Right forelimb (tissue), 1 donor: ENCODE measurements at places on chromosomes 7 and 10.

DNA sequence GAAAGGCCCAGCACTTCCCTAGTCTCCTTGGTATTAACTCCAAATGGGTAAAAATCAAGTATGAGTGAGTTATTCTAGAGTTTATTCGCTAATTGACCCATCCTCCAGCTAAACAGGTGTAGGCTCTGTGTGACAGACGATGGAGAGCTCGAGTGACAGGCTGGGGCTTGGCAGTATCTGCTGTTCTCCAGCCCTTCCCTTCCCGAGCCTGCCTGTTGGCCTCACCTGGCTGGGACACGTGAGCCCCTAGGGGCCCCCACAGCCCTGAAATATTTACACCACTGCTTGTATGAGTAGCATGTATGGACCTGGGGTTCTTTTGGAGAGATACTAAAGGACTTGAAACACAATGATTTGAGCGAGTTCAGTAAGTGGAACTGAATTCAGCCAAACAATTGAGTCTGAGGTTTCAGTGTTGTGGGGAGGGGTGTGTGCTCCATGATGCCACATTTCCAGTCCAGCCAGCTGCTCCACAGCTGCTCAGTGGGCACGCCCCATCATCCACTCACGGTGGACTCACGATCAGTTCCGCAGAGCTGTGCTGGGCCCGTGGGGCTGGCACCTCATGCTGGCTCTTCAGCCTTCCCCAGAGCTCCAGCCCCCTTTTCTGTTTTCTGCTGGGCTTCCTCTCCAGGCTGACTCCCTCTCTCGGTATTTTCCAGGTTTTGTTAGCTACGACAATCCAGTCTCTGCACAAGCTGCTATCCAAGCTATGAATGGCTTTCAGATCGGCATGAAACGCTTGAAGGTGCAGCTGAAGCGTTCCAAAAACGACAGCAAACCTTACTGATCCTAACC lies 283.0 kb downstream of the USP6NL start:
- peak; percentile 69 for DNase-seq

- DNase-seq: no peak
These were observed 71.8 kb downstream of the LRRN3 start for GRCh38 chr7:111162692-111163091.

- peak; percentile 36 for DNase-seq
These were observed 16.0 kb downstream of the TMEM273 start for GRCh38 chr10:49172061-49172776.

DNA sequence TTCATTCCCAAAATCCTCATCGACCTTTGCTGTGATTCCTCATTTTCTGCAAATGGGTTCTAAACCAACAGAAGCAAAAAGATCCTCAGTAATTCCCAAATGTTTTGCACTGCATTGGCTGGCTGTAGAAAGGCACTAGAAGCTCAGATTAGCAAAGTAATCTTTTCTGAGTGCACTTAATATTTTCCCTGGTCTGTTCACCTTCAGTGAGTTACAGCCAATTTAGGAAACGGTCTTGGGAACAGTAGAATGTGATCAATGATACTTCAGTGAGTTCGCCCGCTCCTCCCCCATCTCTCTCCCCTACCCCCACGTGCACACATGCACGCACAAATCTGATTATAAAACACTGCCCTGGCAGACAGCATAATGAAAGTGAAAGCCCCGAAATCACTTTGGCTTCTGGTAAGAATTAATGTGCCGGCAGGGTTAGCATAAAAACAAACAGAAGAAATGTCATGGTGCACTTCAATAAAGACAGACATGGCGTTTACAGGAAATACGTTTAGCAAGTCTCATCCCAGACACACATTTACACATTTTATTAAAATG lies 201.3 kb upstream of the CDCA7L start:
- DNase-seq: no peak

DNA sequence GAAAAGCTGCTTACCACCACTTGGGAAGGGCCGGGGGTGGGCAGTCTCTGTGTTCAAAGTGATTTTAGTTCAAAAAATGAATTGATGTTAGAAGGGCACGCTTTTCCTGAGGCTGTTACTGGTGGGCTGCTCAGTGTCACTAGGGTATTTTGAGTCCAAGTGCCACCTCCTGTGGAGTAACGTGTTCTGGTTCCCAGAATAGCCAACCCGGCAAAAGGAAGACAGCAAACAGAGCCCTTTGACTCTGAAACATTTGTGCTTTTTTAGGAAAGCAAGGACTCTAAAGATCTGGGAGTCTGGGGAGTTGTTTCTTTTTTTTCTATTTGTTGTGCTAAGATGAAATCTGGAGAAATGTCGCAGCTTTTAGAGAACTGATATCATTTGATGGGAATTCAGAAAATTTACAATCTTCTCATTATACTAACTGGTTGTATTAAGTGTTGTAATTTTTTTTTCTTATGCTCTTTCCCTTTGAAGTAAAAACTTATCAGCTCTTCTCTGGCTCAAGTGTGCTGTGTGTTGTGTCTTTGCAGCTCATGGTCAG lies 66.2 kb downstream of the MKX start:
- no peak for DNase-seq

DNA sequence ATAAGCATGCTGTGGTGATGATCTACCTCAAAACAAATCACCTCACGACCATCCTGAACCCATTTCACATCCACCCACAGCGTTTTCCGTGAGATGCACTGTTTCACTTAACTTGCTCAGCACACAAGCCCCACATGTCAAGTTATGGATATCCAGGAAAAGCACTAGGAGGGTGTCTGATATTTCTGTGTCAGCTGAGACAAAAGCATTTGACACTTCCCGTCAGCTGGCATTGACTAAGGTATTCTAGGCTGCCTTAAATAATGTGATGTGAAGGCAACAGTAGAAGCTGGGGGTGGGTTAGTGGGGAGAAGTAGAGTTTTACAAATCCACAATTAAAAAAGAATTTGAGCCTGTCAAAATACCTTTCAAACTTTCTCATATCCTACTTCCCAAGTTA lies 68.7 kb upstream of the MDFIC start:
- DNase-seq: no peak

DNA sequence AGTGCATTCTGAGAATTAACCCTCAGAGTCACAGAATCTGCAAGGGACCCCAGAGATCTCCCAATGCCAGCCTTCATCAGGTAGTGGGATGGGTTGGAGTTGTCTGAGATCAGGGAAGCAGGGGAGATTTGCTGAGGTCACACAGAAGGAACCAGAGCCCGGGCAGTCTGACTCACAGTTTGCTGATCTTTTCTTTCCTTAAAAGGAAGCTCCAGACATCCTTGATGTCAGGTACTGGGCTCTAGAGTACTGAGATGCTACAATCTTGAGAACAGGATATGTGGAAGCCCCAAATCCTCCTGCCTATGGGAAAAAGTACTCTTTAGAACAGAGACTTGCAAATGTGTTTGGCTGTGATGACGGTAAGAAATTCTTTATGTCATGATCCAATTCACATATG lies 706 bp downstream of the TBATA start:
- no peak for DNase-seq

DNA sequence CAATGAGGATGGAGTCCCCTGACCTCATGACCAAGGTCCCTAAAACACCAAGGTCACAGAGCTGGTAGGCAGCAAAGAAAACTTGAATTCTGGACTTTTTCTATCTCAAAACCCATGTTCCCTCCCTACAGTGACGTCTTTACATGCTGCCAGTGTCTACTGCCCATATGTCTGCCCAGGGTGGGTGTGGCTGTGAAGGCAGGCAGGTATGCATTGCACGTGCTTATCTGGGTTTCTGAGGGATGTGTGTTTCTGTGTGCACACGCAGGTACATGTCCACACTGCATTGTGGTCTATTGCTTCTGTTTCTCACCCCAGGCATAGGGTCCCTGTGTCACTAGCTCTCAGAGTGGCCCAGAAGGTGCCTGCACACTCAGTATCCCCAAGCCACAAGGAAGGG lies 13.5 kb downstream of the ATP6V1F start:
- no peak for DNase-seq

GRCh38 chr7:18123508-18124239 lies 96.0 kb upstream of the PRPS1L1 start:
- DNase-seq: no peak

DNA sequence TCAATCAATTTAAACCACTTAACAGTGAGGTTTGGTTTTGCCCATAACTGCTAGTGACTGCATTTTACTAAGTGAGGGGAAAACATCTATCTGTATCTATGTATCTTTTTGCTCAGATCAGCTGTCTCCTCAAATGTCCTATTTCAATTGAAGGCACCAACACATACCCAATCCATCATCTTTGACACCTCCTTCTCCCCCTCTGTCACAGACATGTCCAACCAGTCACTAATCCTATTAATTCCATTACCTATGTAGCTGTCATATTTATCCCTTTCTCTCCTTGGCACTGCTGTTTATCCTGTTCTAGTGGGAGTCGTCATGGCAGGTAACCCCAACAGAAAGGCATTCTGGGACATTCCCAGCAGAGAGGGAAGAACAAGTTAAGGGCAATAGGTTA lies 975.2 kb upstream of the AUTS2 start:
- DNase-seq: no peak

GRCh38 chr10:51689536-51689935 lies 9.9 kb downstream of the CSTF2T start:
- no peak for DNase-seq

DNA sequence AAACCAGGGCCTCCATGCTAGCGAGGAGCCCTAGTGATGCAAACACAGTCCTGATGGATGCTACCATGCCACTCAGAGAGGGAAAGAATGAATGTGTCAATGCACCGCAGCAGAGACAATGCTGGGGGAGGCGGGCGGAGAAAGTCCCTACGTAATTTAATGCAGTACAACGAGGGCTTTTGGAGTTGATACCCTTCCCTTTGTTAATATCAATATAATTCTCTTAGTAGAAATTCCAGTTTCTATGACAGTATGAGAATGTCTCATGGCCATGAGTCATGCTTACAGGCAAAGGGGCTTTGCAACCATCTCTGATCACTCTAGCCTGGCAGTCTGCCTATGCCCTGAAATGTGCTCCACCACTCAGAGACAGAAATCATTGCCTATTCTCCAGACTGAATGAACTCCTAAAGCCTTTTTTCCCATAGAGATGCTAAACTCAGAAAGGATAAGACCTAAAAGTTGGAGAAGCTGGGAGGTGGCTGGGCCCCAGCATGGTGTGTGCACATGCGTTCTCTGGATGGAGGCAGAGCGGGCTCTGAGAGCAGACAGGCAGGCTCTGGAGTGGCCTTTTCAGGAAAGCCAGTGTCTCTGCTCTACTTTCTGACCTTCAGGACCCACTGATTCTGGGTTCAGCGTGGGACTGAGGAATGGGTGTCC lies 20.3 kb upstream of the GIMAP2 start:
- no peak for DNase-seq

- peak; percentile 77 for DNase-seq
These were observed 2.8 kb downstream of the HOXA10 start for GRCh38 chr7:27171325-27171636.

GRCh38 chr10:108360187-108360586 lies 1195.7 kb upstream of the SORCS1 start:
- no peak for DNase-seq

DNA sequence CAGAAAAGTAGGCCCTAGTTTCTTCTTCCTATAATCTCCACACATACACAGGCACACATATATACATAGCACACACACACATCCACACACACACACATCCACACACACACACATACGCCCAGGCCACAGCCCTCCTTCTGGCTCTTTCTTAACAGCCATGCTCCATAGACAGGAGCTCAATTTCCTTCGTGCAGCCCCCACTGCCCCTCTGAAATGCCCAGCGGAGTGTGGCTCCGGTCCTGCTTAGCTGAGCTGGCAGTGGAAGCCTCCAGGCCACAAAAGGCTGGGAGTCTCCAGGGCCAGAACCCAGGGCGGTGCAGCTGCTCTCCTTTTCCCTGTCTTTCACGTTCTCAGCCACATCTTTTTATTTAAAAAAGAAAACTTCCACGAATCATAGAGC lies 282.9 kb upstream of the IGFBP3 start:
- DNase-seq: no peak

DNA sequence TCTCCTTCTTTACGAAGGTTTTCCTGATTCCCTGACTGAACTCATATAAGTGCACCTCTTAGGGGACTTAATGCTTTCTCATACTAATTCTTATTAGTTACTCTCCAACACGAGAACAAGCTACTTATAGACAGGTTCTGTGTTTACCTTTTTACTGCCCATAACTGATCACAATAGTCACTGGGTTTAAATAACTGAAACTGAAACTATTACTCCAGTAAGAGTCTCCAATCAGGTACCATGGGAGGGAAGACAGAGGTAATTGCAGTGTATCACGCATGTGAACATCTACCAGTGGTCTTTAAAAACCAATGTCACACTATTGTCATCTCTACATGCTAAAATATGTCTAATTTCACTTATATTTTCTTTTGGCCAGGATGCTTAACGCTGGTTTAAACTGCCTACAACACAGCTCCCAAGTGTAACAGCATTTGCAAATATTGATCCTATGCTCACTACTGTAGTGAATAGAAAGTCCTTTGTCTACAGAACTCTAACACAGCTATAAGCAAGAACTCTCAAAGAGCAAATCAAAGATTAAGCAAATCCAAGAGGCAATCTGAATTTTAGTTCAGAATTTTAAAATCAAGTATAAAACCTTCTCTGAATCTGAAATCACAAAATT lies 3.6 kb downstream of the GDI2 start:
- DNase-seq: no peak

DNA sequence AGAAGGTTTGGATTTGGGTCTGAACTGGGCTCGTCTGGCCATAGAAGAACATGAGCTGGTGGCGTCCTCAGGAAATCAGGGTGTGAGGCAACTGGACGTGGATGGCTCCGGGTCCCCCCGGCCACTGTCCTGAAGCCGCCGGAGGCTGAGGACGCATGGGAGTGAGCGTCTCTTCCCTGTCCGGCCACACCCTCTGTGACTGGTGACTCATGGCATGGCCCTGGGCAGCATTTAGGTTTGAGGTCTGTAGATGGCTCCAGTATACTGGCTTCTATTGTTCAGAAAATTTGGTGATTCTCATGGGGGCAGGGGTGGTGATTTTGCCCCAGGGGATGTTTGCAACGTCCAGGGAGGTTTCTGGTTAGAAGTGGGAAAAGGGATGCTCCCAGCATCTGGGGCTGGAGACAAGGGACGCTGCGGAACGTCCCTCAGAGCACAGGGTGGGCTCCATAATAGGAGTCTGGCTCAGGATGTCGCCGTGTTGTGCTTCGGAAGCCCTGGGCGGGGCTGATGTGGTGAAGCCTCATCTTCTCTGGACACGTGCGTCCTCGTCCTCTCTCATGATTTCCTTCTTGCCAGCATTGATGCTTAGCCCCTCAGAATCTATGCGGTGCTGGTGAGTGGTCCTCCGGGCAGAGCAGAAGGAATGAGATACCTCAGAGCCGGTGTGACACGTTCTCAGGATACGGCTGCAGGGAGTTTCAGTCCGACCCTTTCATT lies 49.9 kb downstream of the PITRM1 start:
- DNase-seq: no peak

DNA sequence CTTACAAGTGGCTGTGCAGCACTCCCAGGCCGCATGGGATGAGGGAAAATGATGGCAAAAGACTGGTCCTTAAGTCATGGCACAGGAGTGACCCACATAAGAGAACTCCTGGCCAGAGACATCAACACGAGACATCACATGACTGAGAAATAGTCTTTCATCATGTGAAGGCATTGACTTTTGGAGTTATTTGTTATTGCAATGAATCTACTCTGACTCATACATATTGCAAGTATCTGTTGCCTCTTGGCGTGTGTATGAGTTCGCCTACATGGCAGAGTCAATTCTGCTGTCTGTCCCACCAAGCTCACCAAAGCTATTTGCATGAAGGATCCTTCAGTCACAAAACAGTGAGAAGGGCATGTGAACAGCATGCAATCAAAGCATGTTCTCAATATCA lies 59.7 kb upstream of the HABP2 start:
- no peak for DNase-seq
